NCI-H2029 (cell line): ENCODE measurements at places on chromosomes 1 and 21.

- no peak for DNase-seq
These were observed 35.1 kb downstream of the AK5 start for GRCh38 chr1:77316966-77317365.

DNA sequence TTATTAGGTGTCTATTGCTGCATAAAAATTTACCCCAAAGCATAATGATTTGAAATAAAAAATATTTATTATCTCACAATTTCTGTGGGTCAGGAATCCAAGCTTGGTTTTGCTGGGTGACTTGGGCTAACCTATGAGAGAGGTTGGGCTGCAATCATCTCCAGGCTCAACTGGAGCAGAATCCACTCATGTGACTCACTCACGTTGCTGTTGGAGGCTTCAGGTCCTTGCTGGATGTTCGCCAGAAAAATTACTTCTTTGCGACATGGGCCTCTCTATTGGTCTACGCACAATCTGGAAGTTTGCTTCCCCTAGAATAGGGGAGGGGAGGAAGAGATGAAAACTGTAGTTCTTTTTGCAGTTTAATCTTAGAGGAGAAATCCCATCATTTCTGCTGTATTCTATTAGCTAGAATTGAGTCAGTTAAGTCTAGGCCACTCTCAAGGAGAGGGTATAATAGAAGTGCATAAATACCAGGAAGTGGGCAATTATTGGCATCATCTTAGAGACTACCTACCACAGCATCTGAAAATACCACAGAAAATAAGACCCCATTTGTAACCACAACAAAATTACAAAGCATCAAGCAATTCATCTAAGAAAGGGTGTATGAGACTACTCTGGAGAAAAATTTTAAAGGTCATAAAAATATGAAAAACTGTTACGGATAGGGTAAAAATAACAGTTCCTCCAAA, 5.7 kb upstream of the FASLG start:
- peak; percentile 4 for DNase-seq

GRCh38 chr21:22136740-22137139, 1138.5 kb downstream of the NCAM2 start:
- no peak for DNase-seq

DNA sequence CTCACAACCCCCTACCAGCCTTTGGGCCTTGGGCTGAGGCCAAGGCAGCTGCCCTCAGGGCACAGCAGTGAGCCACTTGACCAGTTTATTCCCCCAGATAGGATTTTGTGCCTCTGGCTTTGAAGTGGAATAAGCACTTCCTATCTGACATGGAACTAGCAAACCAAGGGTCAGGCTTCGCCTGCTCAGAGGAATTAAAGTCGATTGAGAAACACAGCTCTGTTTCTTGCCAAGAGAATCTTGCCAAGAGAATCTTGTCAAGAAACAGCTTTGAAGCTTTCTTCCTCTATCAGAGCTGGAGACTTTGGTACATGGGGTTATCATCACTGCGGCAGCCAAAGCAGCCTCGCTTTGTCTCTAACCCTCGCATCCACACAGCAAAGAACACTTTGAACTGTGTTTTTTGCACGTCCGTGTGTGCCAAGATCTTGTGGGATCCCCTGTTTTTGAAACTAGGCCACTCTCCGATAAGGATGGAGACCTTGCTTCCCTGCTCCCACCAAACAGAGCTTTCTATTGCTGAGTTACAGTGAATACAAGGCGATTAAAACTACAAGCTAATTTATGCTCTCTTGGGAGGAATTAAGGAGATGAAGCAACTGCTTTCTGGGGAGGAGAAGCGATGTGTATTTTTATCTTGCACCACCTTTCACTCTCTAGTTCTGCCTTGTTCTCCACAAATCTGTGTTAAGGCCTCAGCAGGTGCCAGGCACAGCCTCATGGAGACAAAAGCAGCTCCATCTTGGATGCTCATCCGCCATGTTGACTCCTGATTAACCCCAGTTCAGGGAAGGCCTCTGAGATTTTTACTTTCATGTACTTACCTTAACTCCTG, 67.3 kb downstream of the RHOU start:
- DNase-seq: peak; percentile 16

DNA sequence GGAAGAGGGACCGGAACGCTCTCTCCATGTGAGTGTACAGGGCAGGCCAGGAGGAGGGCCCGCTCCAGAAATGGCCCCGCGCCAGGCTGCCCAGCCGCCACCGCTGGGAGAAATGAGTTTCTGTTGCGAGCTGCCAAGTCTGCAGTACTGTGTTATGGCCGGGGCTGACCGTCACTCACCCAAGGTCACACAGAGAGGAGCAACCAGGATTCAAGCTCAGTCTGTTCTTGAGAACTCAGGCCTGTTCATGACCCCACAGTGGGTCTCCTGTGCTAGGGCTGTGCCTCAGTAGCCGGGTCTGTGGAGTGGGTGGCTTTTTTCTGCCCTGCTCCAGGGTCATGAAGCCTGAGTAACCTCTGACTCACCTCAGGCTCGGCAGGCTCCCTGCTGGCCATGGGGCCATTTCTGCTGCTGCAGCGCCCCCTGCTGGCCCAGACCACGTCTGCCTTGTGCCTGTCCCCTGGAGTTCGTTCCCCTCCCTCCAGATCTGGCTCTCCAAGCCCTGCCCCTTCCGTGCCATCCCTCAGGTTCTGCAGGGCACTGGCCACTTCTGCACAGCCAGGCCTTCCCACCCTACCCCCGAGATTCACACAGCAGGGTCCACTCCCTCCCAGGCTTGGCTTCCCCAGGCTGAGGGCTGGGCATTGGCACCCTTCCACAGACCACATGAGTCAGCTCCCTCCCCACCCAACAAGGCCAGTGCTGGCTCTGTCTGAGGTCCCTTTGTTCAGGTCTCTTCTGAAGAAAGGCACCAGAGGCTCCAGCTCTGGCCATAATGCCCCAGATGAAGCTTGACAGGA, 51.8 kb downstream of the EDN2 start:
- peak; percentile 100 for DNase-seq

DNA sequence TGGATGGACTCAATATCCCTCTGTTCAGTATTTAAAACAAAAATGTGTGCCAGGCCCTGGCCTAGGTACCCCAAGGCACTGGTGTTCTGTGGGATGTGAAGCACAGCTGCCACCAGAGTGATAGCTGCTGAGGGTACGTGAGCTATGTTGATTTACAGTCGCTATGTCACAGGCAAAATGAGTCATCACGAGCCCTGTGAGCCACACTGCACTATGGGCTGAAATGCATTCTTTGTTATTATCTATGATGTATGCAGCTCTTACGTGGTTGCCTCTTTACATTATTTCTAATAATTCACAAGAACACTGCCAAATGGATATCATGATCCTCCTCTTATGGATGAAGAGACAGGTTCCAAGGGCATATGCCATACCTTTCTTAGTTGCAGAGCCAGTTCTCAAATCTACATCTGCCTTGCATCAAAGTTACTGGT, 2.1 kb downstream of the TEX38 start:
- no peak for DNase-seq

GRCh38 chr1:10784998-10785727, 11.3 kb downstream of the CASZ1 start:
- DNase-seq: no peak

DNA sequence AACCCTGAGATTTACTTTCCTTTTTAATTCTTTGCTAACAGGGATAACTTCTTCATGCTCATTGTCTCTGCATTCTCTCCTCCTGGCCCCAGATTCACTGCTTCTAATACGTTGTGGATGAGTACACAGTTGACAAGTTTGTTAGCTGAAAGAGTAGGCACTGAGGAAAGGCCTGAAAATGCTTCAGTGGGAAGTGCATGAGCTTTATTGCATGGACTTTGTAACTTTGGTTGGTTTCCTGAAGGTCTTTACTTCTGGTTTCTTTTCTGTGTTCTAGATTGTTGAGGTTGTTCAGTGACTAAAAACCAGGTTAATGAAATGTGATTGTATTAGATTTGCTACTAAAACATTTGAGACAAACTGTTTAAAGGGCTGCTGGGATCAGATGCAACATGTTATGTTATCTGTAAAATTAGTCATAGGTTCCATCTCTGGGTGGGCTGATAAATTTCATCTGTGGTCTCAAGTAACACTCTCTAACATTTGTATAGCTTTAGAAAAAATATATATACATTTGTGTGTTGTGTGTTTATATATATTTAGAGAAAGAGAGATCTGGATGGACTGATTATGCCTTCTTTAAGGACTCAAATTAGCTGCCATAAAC, 19.1 kb downstream of the LRIG2 start:
- no peak for DNase-seq

GRCh38 chr1:177256153-177257075, 85.7 kb downstream of the BRINP2 start:
- DNase-seq: peak; percentile 4

DNA sequence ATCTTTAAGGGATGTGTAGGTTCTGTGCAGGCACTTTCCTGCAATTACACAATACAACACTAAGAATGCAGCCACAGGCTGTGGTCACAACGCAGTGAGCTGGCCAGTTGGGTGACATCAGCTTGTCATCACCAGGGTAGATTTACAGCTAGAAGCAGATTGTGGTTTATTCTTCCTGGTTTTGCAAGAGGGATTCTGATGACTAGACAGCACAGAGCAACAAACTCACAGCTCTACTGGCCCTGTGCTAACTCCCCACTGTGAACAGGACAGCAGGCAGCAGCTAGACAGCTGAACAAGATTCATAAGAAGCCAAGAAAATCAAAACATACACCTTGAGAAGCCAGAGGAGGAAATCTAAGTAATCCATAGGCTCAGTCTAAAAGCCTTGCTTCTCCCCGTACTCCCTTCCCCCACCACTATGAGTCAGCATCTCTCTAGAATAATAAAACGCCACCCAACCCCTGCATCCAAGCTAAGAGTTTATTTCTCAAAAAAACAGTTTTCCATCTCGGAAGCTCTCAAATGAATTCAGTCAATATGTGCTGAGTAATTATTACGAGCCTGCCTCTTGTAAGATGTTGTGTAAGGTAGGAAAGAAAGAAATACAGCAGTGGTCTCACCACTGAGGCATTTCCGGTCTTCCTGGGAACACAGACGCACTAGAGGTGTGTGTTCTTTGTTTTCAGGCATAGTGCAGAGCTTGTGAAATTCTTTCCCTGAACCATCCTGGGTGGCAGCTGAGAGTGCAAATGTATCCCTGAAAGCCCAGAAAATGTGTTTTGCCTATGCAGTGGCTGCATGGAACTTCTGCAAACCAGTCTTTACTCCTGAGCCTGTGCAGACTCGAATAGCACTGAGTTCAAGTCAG, 162.8 kb downstream of the NTPCR start:
- DNase-seq: peak; percentile 15

- DNase-seq: no peak
These were observed 26.1 kb downstream of the SLC1A7 start for GRCh38 chr1:53116307-53116810.

GRCh38 chr1:12472798-12473551, 145.0 kb downstream of the DHRS3 start:
- no peak for DNase-seq

DNA sequence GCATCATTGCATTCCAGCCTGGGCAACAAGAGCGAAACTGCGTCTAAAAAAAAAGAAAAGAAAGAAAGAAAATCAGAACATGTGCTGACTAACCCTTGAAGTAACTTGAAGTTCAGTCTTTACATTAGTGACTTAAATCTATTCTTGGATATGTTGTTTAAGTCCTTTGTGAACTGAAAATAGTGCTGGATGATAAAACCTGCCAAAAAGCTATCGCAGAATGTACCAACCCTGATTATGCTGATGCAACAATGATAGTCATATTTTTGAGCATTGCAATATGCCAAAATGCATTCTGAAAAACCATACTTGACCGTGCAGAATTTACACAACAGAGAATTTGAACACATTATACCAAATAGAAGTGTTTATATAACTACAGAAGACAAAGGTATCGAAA, 30.7 kb downstream of the SHISAL2A start:
- DNase-seq: no peak

GRCh38 chr1:210653771-210654170, 325.1 kb downstream of the HHAT start:
- no peak for DNase-seq

GRCh38 chr1:27430903-27431600, 38.6 kb downstream of the GPR3 start:
- DNase-seq: no peak

GRCh38 chr1:220906561-220907334, 27.5 kb downstream of the HLX start:
- DNase-seq: no peak

GRCh38 chr1:157580179-157580827, 17.6 kb downstream of the FCRL4 start:
- peak; percentile 50 for DNase-seq

GRCh38 chr1:201119206-201120197, 7.3 kb upstream of the CACNA1S start:
- DNase-seq: no peak

DNA sequence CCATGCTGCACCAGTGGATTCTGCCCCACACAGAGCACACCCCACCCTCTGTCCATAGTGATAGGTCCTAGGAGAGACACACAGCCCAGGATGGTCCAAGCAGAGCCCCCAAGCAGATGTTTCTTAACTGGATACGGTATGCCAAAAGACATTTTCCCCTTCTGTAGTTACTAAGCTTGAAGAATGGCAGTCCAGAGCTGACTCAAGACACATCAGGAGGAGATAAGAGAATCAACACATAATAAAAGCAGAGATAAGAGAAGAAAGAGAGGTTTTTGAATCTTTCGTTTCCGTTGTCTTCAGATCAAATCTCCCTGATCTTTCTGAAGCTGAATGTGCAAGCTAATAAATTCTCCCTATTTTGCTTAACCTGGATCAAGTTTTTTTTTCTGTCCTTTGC, 21.8 kb upstream of the CASQ2 start:
- DNase-seq: no peak

DNA sequence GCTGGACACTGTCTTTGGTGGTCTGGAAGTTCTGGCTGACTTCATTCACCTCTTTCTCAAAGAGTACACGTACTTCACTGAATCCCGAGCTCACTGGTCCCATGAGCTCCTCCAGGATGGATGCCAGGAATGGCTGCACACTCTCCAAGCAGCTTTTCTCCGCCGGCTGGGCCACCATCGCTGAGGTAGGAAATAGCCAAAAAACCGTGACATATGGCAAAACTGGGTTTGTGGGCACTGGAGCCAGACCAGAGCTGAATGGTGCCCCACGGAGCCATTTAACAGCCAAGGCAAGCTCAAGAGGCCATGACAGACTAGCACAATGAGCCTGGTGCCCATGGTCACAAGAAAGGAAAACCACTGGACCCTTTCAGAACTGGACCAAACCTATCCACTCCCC, 64.0 kb upstream of the EDEM3 start:
- DNase-seq: no peak

- no peak for DNase-seq
These were observed 9.6 kb upstream of the PIGK start for GRCh38 chr1:77228836-77229235.

GRCh38 chr1:84170171-84170570, 26.1 kb downstream of the PRKACB start:
- DNase-seq: no peak

GRCh38 chr1:75797273-75797588, 549 bp downstream of the MSH4 start:
- DNase-seq: no peak
